D341Med (cell line): ENCODE measurements at places on chromosomes 6 and 20.

- DNase-seq, result no peak
Observed at GRCh38 chr6:2943564-2943955, 27.8 kb downstream of the SERPINB6 start.

GRCh38 chr6:138246650-138247440 lies 28.6 kb upstream of the PBOV1 start:
- no peak for DNase-seq

GRCh38 chr20:8043687-8044282 lies 24.2 kb upstream of the TMX4 start:
- DNase-seq, result peak; percentile 56

DNA sequence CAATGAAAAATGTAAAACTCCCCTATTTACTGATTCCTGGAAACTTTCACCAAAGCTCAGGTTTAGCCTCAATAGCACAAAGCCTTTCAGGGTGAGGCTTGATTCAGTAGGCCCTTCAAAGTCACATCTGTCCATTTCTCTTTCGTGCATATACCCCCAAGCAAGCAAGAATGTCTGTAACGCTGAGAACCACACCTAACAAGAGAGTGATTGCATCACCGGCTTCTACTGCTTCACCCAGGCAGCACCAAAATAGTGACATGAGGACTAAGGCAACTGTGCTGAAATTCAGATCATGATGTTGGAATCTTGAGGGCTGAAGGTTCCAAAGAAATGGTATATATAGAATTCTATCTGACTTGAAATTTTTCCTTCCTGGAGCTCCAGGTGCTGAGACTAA lies 26.1 kb downstream of the CGA start:
- no peak for DNase-seq

GRCh38 chr6:93794166-93794565 lies 374.8 kb upstream of the EPHA7 start:
- DNase-seq, result no peak

GRCh38 chr20:33490023-33490933 lies at the start of gene CBFA2T2:
TSS of gene CBFA2T2 (plus strand) at chr20:33490096. CDS start at chr20:33490268, 172 bp downstream.
- no peak for DNase-seq

GRCh38 chr20:53768329-53768728 lies 174.7 kb upstream of the ZNF217 start:
- DNase-seq, result no peak

DNA sequence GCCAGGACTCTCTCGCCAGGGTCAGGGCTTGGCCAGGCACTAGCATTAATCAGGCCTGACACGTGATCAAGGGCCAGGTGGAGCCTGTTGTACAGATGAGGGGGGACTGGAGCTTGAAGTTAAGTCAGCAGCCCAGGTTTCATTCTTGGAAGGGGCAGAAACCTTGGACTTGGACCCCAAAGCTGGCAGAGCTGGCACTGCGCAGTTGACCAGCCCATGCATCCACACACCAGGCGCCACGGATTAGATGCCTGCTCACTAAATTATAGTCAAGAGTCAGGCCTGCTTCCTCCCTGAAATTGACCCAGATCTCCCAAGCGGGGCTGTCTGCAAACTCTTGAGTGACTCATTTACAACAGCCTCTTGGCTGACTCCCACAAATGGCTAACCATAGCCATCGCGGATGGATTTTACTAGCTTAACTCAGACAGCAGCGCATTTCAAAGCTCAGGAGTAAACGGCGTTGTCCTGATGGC lies 4.1 kb upstream of the TAF4 start:
- DNase-seq, result no peak

DNA sequence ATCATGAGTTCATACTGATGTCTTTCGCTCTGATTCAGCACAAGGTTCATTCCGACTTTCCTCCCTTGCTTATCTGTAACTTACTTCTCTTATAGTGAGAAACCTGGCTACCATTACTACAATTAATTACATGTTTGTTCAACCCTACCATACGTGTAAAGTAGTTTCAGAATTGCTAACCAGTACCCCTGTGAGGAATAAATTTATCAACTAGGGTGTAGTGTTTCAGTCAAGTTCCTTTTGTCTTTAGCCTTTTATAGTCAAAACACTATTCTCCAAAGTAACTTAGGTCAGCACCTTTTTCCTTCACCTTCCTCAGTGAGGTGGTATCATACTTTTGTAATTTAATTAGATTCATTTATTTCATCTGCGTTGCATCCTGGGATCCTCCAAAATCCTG lies 64.9 kb downstream of the MAP3K4 start:
- no peak for DNase-seq

GRCh38 chr20:324177-325044 lies 941 bp upstream of the SOX12 start:
- peak; percentile 94 for DNase-seq

- DNase-seq, result no peak
Observed at GRCh38 chr6:88298066-88298845, 132.1 kb upstream of the CNR1 start.

DNA sequence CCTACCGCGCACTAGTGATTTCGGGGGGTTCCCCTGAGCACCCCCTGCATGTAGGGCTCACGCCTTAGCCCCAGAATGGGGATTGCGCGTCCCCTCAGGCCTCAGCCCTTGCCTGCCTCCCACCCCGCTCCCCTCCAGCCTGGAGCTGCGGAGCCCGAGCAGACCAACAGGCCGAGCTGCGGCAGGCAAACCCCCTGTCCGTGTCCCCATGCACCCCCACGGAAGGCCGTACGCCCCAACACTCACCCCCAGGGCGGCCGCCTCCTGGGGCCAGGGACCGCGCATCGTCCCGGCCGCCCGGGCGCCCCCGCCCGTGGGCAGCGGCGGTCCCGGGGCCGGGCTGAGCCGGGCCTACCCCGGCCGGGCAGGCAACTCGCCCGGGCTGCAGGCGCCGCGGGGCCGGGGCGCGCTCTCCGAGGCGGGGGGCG lies 1.2 kb upstream of the KCNB1 start:
- DNase-seq, result no peak

- no peak for DNase-seq
Observed at GRCh38 chr6:151393410-151393809, 2.1 kb upstream of the ZBTB2 start.

DNA sequence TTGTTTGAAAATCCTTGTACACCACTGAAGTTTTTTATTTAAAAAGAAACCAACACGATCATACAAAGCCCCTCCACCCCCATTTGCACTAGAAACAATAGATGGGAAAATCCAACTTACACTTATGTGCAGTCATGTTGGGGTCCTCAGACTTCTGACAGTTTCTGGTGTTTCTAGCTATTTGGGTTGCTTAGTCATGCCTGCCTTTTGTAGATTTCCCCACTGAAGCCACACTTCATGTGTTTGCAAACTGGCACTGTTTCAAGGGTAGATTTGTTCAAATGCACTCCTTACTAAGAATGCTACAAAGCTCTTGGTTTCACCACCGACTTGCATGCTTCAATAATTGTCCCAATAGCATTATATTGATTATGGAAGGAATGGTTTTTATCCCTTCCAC lies 1.5 kb downstream of the SH3BGRL2 start:
- no peak for DNase-seq

GRCh38 chr6:76574746-76575145 lies 502.3 kb upstream of the IMPG1 start:
- no peak for DNase-seq
